ENCODE measurements at places on chromosomes 11 and 22.

- DNase-seq = no peak
These were observed 11.4 kb upstream of the KCNQ1OT1 start for GRCh38 chr11:2711161-2711560.

GRCh38 chr11:10236840-10237239 is 57.2 kb downstream of the SBF2 start:
- no peak for DNase-seq

- DNase-seq = no peak
These were observed 25.3 kb downstream of the ABTB2 start for GRCh38 chr11:34332524-34332923.

- no peak for DNase-seq
These were observed 222.9 kb downstream of the NTM start for GRCh38 chr11:131593301-131593700.

GRCh38 chr11:34512840-34513681 is 533 bp downstream of the ELF5 start:
- no peak for DNase-seq

DNA sequence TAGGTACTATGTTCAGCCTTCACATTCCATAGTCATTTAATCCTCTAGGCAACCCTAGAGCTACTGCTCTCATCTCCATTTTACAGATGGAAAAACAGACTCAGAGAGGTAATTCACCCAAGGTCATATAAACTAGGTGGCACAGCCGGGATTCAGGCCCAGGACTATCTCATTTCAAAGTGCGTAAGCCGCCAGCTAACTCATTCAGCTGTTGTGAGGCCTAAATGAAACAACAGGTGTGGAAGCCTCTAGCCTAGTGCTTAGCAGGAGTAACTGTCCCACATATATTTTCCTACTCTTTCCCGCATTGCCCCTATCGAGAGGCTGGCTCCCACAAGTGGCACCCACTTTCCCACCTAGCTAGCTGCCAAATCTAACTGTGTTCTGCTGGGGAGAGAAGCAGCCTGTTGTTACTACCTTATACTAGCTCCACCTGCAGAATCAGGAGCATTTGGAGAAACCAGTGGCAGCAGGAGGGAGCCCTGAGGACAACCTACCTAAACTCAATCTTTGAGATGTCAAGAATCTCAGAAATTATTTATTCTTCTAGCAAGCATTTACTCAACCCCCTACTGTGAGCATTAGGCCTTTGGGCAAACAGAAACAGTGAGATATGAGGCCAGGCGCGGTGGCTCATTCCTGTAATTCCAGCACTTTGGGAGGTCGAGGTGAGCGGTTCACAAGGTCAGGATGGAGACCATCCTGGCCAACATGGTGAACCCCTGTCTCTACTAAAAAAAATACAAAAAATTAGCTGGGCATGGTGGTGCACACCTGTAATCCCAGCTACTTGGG is 20.9 kb downstream of the PRG3 start:
- no peak for DNase-seq

- no peak for DNase-seq
These were observed 111.6 kb upstream of the CD82 start for GRCh38 chr11:44453871-44454270.

DNA sequence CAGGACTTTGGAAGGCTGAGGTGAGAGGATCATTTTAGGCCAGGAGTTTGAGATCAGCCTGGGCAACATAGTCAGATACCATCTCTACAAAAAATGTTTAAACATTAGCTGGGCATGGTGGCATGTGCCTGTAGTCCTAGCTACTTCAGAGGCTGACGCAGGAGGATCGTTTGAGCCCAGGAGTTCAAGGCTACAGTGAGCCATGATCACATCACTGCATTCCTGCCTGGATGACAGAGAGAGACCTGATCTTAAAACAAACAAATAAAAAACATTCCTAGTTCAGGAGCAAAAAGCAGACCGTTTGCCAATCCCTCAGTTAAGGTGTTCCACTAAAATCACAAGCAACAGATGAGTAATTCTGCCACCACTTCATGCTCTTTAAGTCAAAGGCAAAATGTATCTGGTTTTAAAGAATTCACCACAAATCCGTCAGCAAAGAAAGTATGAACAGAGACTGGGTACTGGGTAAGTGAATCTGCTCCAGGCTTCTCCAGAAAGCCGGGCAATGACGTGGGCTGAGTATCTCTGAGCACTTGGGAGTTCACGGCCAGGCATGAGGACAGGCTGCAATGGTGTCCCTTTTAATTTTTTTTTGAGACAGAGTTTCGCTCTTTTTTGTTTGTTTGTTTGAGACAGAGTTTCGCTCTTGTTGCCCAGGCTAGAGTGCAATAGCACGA is 19.5 kb downstream of the CLTCL1 start:
- DNase-seq = no peak
